ENCODE measurements at places on chromosomes 1 and 21.

DNA sequence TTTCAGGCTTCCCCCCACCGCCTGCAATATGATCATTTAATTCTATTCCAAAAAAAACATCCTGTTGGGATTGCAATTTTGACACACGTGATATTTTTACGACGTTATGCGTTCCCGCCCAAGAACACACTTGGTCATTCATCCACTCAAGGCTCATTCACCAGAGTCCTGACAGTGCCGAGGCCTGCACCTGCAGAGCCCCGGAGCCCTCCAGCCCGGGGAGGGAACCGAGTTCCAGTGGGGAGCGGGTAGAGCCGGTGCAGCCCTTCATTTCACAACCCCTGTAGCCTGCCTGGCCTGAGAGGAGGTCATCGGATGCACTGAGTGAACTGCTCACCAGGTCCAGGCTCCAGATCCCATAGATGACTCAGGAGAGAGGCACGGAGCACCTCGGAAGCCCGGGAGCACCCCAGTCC lies 156.0 kb upstream of the BACE2 start:
- no peak for DNase-seq

- peak; percentile 93 for DNase-seq
Measured at GRCh38 chr21:45460611-45461368, 55.8 kb downstream of the COL18A1 start.

DNA sequence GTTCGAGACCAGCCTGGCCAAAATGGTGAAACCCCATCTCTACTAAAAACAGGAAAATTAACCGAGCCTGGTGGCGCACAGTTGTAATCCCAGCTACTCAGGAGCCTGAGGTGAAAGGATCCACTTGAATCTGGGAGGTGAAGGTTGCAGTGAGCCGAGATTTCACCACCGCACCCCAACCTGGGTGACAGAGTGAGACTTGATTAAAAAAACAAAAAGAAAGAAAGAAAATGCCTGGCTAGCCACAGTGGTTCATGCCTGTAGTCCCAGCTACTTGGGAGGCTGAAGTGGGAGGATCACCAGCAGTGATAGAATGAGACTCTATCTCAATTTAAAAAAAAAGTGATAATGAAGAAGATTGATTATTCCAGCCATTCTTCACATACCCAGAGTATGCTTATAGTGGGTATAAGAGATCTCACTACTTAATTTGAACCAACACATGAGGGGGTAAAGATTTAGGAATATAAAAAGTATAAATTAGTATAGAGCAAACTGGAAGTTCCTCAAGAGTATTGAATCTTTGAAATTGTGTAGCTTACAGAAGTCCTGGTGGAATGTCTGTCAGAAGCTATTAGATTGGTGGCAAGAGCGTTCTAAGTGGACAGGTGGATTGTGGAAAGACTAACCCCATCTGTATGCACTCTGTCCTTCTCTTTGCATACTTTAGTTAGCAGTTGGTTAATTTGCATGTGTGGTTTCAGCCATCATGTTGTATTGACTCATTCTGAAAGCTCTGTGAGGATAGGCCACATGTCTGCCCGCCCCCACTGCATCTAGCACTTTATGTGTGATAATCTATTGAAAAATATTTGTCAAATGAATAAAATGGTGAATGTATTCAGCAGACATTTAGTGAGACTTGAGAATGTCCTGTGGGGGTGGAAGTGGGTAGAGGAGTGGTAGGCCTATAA lies 25.0 kb downstream of the RLF start:
- DNase-seq = peak; percentile 82

DNA sequence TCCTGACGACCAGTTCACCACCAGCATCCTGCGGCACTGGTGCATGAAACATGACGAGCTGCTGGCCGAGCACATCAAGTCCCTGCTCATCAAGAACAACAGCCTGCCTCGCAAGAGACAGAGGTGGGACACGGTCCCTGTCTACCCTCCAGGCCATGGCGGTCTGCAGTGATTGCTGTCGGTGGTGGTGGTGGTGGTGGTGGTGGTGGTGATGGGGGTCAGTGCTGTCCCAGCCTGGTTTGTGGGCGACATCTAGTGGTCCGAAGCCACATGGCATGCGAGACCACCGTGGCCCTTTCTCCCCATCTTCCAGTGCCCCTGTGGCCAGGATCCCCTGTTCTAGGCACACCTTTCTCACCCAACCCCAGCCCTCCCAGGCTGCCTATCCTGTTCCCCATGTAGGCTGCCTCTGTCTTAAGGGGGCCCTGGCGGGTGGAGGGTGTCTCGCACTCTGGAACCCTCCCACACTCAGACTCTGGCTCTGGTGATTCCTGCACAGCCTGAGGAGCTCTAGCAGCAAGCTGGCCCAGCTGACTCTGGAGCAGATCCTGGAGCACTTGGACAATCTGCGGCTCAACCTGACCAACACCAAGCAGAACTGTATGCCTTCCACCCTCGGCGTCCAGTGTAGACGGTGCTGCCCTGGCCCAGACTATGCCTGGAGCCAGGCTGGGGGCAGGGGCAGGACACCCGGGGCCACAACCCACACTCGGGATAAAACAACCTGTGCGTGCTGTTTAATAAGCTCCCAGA lies 3.2 kb upstream of the SLC27A3 start:
- DNase-seq = no peak

- DNase-seq = no peak
Measured at GRCh38 chr1:63807046-63807445, 33.2 kb downstream of the ROR1 start.

- DNase-seq = no peak
Measured at GRCh38 chr1:208438112-208438699, 194.0 kb upstream of the PLXNA2 start.

DNA sequence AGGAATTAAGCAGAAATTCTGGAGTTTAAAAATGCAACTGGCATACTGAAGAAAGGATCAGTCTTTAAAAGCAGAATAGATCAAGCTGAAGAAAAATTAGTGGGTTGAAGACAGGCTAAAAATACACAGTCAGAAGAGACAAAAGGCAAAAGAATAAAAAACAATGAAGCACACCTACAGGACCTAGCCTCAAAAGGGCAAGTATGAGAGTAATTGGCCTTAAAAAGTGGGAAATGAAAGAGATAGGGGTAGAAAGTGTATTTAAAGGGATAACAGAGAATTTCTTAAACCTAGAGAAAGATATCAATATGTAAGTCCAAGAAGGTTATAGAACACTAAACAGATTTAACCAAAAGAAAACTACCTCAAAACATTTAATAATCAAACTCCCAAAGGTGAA lies 152.4 kb downstream of the GPATCH2 start:
- DNase-seq = no peak

GRCh38 chr21:15354516-15354915 lies 289.7 kb upstream of the NRIP1 start:
- no peak for DNase-seq

GRCh38 chr1:21069549-21069948 lies 107.1 kb downstream of the EIF4G3 start:
- DNase-seq = peak; percentile 83

GRCh38 chr1:214314178-214314843 lies 33.4 kb downstream of the SMYD2 start:
- no peak for DNase-seq

GRCh38 chr1:73327180-73327793 lies 870.7 kb downstream of the LRRIQ3 start:
- DNase-seq = no peak

DNA sequence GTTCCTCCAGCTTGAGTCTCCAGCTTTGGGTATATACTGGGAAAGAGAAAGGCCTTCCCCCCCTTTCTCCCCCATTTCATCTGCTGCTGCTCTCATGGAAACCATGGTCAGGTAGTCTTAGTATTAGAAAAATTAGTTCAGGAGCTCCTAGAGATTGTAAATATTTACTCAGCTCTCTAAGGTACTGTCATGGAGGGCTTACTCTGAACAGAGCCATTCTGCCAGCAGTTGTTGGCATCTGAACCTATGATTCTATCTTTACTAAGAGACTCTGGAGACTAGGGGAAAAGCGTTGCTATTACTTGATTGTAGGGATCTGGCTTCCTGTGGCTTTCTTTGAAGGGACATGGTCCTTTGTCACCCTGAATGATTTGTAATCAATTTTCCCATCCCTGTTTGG lies 6.1 kb downstream of the INTS3 start:
- DNase-seq = no peak

GRCh38 chr1:203534526-203534925 lies 40.6 kb downstream of the OPTC start:
- peak; percentile 91 for DNase-seq

- DNase-seq = no peak
Measured at GRCh38 chr1:21510113-21510493, 880 bp downstream of the ALPL start.

- no peak for DNase-seq
Measured at GRCh38 chr1:72122099-72122880, 160.0 kb downstream of the NEGR1 start.

GRCh38 chr1:10962483-10962882 lies 50.0 kb upstream of the TARDBP start:
- peak; percentile 20 for DNase-seq

- DNase-seq = no peak
Measured at GRCh38 chr1:53284224-53285020, 43.4 kb downstream of the LRP8 start.

- DNase-seq = no peak
Measured at GRCh38 chr1:22163564-22163963, 20.7 kb upstream of the WNT4 start.

- peak; percentile 57 for DNase-seq
Measured at GRCh38 chr1:91924146-91924545, 25.1 kb upstream of the BRDT start.

DNA sequence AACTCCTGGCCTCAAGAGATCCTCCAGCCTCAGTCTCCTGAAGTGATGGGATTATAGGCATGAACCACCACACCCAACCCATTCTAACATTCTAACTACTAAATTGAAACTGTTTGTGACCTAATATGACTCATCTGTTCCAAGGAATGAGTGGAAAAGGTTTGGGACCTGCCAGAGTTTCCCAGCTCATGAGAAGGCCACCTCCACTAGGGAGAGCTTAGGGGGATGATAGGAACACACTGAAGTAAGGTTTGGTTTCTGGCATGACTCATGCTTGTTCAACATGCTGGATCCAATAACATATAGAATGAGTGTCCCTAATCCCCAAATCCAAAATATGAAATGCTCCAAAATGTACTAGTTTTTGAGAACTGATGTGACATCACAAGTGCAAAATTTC lies 18.9 kb upstream of the SCAF4 start:
- DNase-seq = peak; percentile 23

GRCh38 chr1:226761322-226761721 lies 22.2 kb upstream of the ITPKB start:
- DNase-seq = peak; percentile 15

- DNase-seq = no peak
Measured at GRCh38 chr1:198939286-198939685, 300.4 kb downstream of the PTPRC start.

GRCh38 chr1:218829097-218829496 lies 344.6 kb upstream of the LYPLAL1 start:
- DNase-seq = no peak

- DNase-seq = no peak
Measured at GRCh38 chr1:32332290-32333079, 3.5 kb downstream of the MARCKSL1 start.

DNA sequence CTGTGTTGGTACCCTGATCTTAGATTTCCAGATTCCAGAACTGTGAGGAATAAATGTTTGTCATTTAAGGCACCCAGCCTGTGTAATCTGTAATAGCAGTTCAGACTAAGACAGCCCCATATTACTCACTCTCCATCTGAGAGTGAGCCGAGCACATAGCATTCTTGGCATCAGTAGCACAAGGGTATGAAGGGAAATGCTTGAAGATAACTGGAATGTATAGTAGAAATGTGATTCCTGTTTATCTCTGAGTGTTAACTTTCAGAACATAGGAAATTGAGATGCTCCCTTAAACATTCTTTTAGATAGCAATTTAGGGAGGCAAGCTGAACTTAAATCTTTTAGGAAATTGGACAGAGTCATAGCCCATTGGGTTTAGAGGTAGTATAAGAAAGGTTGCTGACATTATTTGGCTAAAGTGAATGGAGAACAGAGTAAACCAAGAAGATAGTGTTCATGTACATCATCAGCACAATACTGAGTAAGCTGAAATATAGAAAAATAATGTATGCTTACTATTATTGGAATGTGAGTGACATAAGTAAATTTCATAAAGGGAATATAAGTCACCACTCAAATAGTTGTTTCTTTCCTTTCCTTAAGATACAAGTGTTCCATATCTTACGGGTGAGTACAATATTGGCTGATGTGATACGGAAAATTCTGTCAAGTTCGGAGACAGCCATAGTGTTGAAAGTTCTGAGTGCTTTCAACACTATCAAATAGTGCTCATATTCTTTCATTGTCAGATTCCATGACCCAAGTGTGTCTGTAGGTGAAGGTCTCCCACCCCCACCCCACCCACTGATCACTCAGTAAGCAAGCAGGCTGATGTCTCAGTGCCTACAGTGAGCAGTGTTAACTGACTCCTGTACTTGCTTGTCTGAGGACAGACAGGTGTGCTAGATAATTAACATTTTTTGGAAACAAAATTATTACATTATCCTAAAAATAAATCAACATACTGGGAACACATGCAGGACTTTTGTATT lies 73.7 kb downstream of the LRRC8D start:
- peak; percentile 97 for DNase-seq

DNA sequence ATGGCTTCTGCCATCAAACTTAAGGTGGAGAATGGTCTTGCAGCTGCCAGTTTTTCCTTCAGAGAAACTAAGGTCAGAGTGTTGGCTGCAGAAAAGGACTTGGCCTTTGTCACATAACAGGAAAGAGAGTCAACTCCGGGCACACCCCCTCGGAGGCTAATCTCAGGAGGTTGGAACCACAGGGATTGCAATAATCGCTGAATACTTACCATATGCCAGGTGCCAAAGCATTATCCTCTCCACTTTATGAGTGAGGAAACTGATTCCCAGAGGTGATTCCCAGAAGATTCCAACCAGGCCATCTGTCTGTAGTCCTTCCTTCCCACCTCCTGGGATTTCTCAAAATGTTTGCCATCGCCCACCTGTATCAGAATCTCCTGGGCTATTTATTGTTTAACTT lies 54.0 kb downstream of the LACTBL1 start:
- DNase-seq = no peak

DNA sequence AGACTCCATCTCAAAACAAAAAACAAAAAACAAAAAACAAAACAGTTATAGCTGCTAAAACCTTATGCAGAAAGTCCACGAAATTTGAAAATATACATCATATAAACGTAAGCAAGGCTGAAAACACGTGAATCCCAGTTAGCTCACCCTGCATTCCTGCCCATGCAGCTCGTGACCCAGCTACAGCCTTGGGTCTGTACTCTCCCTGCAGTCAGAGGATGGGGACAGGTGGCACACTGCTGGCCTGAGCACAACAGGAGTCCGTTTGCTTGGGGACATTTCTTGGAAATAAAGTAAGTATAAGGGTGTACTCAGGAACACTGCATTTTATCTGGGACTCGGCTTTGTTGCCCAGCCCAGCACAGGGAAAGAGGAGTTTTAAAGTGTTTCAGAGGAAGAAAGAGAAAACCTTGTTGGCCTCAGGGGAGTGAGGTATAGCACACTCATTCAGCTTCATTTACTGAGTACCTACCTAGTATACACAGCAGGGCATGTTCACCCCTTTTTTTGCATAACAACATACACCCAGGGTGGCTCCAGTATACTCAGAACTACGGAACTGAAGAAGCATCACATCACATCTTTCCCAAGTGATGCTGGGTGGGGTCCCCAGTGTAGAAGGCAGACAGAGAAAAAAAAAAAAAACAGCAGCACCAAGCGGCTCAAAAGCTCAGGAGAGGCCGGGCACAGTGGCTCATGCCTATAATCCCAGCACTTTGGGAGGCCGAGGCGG lies 44.1 kb downstream of the CAPZB start:
- no peak for DNase-seq

- no peak for DNase-seq
Measured at GRCh38 chr1:2291577-2291976, 63.5 kb downstream of the SKI start.

All from iris pigment epithelial cell (primary cell).